Spinal cord (tissue), 10 donors: ENCODE measurements at places on chromosomes 13 and 19.

GRCh38 chr13:80161219-80161618, 179.7 kb downstream of the SPRY2 start:
- DNase-seq, result no peak

DNA sequence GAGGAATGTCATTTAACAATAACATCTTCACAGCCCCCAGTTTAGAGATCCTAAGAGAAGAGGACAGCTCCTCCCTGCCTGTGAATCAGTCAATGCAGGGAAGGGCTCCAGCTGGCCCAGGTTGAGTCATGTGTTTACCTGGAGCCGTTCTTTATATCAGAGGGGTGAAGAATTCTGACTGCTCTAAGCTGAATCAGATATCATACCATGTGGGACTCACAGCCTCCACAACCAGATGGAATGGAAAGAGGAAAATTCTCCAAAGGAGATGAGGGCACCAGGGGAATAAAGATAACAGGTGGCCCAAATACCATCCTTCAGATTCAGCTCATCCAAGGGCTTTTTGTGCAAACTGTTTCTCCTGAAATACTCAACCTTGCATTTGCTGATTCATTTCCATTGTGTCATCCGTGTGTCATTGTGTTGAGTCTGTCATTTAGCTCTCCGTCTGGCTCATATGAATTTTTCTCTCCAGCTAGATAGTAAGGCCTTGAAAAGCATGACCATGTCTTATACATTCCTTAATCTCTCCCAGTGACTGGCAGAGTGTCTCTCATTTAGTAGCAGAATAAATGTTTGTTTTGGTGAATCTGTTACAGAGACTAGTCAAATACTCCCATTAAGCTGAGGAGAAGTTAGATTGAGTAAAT, 217.9 kb downstream of the RFC3 start:
- no peak for DNase-seq

GRCh38 chr13:46659413-46660065, 106.6 kb downstream of the LRCH1 start:
- no peak for DNase-seq

DNA sequence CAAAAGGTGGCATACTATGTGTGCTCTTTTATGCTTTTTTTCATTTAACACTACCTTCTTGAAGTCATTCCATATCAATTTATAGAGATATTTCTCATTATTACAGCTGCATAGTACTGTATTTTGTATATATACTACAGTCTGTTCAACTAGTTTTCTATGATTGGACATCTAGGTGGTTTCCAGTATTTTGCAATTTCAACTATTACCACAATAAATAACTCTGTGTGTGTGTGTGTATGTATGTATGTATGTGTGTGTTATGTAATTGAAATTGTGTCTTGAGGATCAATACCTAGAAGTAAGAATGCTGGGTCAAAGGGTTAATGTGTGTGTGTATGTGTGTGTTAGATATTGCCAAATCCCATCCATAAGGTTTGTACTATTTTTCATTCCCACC, 7.0 kb downstream of the LPAR6 start:
- no peak for DNase-seq

GRCh38 chr19:12730064-12730463, 4.4 kb downstream of the TRIR start:
- DNase-seq, result no peak

DNA sequence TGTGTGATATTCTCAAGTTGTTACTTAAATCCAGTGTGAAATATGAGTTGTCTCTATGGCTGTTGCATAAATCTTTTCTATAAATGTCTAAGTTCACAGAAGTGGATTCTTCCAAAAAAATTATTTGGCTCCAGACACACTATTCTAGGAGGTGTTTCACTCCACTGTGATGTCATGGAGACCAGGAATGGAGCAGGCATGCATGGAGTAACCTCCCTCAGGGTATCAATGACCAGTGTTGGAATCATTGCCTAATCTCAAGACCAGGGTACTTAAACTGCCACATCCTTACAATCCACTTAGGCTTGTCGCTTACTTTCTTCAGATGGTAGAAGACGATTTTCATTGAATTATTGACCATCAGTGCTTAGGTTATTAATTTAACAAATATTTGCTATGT, 55.4 kb downstream of the LRRC63 start:
- DNase-seq, result no peak
